Cardiac septum (tissue), 1 donor: ENCODE measurements at places on chromosomes 1 and 21. TPM values are rescaled to one million over a fixed set of nuclear protein-coding genes. Genes with fewer than 3 reads are reported as not detected.

FYB2 gene
- 6.0 TPM for total RNA-seq

KCNH1 gene
- total RNA-seq, result not detected

SPRR1B gene
- not detected for total RNA-seq

SLAMF8 gene
- total RNA-seq, result 1.5 TPM

CLEC20A gene
- total RNA-seq, result not detected
